ENCODE measurements at places on chromosomes 13 and 19.

DNA sequence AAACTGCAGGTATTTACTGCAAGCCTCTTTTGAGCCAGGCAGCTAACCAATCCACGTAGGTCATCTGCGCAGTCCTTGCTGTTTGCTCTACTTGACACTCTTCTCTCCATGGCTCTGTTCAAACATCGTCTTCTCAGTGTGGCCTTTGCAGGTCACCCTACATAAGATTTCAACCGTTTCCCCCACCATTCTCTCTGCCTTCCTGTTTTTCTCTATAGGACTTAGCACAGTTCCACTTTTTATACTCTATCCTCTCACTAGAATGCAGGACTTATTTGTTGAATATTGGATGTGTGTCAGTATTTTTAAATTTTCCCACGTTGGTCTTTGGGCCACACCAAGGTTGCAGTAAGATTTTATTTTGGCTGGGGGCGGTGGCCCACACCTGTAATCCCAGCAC is 1.7 kb upstream of the FBXW9 start:
- no peak for DNase-seq

GRCh38 chr13:69970520-69970919 is 137.1 kb upstream of the ATXN8OS start:
- no peak for DNase-seq

DNA sequence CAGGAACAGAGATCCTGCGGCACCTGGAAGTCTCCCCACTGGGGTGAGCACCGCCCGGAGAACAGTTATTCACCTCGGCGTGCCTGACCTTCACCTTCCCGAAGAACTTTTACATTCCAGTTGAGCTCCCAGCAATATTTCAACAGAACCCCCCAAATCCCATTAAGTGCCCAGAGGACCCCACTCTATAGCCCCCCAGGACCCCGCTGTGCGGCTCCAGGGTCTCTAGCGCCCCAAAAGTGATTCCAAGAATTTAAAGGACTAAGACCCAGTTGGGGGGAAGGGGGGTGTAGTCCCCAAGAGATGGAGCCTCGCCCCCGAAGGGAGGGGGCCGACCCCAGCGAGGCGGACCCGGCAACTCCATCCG is 480 bp downstream of the GPR108 start:
- no peak for DNase-seq

GRCh38 chr19:2323707-2324106 is 4.7 kb downstream of the LSM7 start:
- no peak for DNase-seq

GRCh38 chr13:75929076-75929475 is 292.9 kb downstream of the LMO7 start:
- DNase-seq = no peak

- DNase-seq = no peak
Measured at GRCh38 chr13:42146359-42146758, 97.9 kb downstream of the DGKH start.

DNA sequence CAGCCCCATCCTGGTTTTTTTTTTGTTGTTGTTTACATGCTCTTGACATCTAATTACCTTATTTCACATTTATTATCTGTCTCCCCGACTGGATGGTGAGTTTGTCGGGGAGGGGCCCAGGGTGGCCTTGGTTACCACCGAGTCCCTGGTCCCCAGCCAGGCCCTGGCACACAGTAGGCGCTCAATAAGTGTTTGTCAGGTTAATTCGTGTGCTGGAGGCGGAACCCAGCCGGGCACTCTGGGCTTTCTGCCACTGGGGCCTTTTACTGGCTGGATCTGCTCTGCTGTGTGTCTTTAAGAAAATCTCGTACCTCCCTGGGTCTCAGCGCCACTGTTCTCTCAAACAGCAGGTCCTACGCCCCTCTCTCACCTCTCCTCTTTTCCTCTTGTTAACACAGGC is 4.6 kb downstream of the NRTN start:
- DNase-seq = no peak

GRCh38 chr19:8429826-8430225 is 14.9 kb upstream of the HNRNPM start:
- DNase-seq = no peak

DNA sequence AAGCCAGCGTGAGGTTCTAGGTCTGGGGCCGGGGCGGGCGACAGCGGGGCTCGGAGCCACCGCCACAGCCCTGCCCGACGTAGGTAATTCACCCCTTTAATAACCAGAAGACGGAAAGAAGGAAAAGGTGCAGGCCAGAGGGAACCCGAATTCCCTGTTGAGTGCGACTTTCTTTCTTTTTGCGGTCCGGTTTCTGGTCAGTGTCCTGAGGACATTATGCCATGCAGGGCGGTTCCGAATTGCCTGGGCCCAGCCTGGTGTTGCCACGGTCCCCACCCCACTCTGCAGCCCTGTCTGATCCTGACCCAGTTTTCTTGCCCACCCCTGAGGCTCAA is 18.4 kb upstream of the TFDP1 start:
- DNase-seq = no peak

- DNase-seq = peak; percentile 34
Measured at GRCh38 chr19:40231544-40232424, 5.3 kb upstream of the CCNP start.

DNA sequence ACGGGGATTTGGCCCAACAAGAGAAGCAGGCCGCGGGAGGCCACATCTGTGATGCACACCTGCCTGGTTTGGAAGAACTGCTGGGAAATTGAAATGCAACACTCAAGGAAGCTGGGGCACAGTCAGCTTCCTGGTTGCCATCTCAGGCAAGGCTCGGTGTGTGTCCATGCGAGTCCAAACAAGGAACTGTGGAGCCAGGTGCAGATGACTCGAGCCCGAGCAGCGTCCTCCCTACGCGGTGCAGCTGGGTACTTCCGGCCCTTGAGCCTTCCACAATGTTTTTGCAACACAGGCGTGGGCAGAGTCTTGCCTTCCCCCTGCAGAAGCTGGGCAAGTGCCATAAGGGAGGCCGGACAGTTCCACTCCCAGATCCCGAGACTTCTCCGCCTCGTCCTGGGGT is 94.6 kb downstream of the CRYL1 start:
- DNase-seq = peak; percentile 44

DNA sequence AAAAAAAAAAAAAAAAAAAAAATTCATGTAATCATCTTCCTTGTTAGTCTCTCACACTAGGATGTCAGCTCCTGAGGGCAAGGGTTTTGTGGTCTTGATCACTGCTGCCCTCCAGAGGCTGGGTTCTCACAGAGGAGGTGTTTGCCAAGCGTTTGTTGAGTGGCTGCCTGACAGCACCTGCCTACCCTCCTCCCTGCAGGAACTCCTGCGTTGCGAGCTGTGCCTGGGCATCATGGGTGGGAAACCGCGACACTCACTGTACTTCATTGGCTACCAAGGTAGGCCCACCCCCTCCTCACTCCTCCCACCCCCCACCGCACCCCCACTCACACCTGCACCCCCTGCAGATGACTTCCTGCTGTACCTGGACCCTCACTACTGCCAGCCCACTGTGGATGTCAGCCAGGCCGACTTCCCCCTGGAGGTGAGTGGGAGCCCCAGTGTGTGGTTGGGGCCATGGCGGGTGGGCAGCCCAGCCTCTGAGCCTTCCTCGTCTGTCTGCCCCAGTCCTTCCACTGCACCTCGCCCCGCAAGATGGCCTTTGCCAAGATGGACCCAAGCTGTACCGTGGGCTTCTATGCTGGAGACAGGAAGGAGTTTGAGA is 8.1 kb downstream of the ATG4D start:
- no peak for DNase-seq

DNA sequence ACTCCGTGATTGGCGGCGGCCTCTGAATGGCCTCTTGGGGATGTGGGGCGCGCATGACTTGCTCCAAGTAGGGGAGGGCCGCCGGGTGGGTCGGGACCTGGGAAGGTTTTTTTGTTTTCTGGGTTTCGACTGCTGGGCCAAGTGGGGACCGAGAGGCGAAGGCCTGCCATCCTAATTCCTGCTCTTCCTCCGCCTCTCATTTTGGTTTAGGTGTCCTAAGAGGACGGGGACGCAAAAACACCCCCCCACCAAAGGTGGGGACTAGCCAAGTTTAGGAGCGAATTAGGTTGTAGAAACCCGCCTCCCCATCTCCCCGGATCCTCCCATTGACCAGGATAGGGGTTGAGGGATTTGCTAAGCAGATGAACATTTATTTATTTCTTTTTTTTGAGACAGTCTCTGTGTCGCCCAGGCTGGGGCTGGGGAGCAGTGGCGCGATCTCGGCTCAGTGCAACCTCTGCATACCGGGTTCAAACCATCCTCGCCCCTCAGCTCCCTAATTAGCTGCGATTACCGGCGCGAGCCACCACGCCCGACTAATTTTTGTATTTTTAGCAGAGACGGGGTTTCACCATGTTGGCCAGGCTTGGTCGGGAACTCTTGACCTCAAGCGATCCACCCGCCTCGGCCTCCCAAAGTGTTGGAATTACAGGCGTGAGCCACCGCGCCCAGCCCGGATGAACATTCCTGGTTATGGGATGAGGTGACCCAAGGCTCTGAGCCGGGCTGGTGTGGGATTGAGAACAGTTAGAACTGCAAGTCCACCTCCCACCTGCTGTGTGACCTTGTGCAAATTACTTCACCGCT is 838 bp downstream of the PPP2R1A start:
- no peak for DNase-seq

DNA sequence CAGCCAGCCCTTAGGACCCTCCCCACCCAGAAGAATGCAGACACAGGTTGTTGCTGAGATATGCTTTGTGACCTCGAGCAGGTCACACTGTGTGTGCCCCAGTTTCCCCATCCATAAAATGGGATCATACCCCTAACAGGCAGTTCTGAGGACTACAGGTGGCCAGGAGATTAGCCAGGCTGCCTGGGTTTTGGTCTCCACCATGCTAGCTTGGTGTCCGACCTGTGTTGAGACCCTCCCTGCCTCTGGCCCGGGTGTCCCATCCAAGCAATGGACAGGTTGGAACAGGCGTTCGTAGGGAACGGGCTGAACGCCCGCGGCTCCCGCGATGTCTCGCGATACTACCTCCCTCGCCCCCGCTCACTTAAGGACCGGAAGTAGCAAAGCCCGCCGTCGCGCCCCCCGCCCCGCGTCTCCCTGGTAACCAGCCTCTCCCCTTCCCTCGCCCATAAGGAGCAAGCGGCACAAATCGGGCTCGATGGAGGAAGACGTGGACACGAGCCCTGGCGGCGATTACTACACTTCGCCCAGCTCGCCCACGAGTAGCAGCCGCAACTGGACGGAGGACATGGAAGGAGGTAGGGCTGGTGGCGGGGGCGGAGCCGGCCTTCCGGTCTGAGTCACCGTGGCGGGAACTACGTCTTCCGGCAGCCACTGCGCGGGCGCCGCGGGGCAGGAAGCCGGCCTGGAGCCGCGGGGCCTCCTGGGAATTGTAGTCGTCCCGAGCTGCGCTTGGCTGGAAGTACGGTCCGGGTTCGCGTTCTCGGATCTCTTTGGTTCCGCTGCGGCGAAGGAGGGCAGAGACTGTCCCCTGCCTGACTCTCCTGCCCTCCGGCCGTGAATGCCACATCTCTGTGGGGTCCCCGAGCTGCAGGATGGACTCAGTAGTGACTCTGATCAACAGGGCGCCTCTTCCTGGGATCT is 45.4 kb downstream of the SMIM24 start:
- peak; percentile 99 for DNase-seq

DNA sequence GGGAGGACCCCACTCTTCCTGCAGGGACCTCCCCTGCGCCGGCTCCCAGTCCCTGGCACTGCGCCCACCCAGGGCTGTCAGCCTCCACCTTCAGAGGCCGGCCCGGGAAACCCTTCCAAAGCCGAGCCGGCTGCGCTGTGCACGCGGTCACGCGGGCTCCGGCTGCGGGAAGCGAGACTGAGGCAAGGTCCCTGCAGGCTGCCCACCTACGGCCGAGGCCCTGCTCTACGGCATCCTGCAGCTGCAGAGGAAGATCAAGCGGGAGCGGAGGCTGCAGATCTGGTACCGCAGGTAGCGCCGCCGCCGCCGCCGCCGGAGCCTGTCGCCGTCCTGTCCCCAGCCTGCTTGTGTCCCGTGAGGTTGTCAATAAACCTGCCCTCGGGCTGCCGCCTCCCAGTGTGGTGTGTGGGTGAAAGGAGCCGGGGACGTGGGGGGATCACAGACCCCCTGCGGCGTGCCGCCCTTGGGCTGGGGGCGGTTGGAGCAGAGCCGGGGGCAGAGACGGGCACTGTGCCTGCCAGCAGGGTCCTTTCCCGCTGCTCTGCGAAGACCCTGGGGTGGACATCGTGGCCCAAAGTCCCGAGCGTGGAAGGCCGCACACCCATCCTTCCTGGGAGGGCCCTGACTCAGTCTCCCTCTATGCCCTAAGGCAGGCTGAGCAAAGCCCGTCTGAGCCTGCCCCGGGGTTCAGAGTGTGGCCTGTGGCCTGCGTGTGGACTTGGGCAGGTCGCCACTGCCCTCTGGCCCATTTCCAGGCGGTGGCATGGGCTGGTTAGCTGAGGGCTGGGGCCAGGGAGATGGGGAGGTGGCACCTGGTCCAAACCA is 5.9 kb downstream of the GAMT start:
- DNase-seq = no peak

DNA sequence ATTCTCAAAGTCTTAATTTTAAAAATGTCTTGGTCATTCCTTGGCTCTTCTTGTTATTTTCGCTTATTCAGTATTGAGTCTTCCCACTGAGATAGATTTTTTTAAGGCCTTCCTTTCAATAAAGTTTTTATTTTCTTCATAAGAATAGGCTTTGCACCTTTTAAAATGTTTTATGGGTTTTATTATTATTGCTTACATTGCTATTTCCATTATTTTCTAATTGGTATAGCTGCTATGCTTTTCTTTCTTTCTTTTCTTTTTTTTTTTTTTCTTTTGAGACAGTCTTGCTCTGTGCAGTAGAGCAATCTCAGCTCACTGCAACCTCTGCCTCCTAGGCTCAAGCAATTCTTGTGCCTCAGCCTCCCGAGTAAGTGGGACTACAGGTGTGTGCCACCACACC is 195.7 kb downstream of the PDS5B start:
- DNase-seq = no peak

DNA sequence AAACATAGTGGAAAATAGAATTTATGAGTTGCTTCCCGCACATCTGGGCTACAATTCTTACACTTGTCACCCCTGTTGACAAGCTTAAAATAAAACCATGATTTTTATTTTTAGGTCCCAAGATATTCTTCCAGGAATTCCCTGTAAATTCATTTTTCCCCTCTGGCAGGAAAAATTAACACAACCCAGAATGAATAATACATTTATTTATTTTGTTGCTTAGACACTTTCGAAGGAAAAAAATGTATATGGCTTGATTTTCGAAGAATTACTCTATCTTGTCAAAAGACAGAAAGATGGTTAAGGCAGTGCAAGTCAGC is 74.4 kb downstream of the LHFPL6 start:
- DNase-seq = no peak
